ENCODE measurements at places on chromosomes 3 and 15.

DNA sequence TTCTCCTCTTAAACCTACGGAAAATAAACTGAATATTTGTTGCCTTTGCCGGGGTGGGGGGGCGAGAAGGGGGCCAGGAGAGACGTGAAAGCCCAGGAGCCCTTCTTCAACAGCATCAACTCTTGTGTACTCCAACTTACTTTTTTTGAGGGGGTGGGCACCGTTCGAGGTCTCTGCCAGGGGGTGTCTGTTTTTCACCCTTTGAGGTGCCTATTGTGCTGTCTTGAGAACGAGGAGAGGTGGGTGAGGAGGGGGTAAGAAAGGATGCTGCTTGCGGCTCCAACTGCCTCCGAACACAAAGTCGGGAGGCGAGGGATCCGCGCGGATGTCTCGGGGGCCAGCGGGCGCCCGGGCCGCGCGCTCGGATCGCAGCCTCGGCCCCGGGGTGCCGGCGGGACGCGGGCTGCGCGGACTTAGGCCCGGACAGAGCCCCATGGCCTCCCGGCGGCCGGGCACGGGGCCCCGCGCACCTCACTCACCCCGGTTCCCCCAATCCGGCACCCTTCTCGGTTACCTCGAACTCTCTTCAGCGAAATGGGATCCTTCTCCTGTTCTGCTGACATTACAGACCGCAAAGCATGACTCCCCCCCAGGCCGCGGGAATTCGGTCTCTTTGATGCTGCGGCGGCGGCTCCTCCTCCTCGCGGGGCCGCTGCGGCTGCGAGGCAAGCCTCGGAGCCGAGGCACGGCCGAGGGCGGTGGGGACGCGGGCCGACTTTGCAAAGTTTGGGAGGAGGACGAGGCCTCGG lies 650 bp downstream of the PYGO1 start:
- no peak for DNase-seq

GRCh38 chr3:77524946-77525682 lies 485.2 kb downstream of the ROBO2 start:
- no peak for DNase-seq

DNA sequence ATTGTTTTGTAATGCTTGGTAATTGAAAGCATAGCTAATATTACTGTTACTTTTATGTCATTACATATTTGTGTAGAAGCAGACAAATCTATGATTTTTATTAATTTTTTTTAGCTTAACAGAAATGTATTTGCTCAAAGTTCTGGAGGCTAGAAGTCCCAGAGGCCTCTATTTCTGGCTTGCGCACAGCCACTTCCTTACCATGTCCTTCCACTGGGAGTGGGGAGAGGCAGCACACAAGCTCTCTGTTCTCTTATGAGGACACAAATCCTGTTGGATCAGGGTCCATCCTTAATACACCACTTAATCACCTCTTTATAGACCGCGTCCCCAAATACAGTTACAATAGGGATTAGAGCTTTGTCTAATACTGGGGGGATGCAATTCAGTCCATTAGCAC lies 1061.4 kb downstream of the OTOL1 start:
- no peak for DNase-seq

DNA sequence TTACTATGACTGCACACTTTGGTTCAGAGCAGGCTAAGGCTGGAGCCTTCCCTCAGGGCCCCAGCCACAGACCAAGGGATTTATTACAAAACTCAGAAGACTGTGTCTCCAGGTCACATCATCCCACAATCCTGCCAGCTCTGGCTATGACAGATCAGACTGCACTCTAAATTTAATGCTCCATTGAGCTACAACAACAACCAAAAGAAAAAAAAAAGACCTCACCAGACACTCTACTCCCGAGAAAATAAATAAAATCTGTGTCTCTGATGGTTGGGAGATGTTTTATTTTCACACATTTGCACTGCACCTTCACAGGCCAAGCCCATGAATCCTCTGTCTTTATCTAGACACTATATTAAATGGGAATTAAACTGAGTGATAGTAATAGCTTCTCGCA lies 50.8 kb upstream of the CTNNB1 start:
- no peak for DNase-seq

GRCh38 chr3:125003859-125004595 lies 51.8 kb downstream of the HEG1 start:
- DNase-seq, result no peak

- DNase-seq, result no peak
Observed at GRCh38 chr3:126025116-126025729, 56.2 kb downstream of the ROPN1B start.

DNA sequence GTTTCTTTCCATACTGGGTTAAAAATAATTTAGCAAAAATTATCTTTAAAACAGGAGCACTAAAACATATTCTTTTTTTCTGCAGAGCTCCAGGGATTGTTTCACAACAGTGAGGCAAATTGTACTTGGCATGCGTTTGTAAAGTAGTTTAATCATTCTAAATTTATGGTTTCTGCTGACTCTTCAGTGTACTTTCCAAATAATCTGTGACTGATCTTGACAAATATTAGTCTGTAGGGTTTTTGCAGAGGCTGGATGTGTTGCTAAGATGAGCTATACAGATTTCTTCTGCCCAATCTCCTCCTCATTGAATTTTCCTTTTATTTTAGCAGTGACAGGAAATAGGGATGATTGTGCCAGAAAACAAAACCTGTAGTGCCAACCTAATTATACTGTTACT lies 328.0 kb upstream of the MANF start:
- DNase-seq, result no peak
